Astrocyte (in vitro differentiated cells and primary cell): ENCODE measurements at places on chromosomes 1 and 21.

GRCh38 chr21:45947716-45948255, 33.8 kb upstream of the COL6A1 start:
- DNase-seq = no peak

DNA sequence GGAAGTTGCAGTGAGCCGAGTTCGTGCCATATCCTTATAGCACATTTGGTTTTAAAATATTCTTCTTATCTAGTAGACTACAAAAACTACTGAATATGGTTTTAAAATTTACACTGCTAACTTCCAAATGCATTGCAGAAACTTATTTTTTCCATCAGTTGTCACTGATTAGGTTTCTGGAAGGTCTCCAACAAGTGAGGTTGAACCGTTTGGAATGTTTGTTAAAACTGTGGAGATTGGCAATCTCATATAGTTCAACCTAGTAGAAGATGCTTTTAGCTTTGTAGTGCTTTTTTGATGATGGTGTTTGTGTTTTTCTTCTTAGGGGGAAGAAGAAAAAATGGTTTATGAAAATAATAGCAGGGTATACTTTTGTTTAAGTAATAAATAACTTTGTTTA, 12.9 kb downstream of the CENPF start:
- DNase-seq = peak; percentile 64

DNA sequence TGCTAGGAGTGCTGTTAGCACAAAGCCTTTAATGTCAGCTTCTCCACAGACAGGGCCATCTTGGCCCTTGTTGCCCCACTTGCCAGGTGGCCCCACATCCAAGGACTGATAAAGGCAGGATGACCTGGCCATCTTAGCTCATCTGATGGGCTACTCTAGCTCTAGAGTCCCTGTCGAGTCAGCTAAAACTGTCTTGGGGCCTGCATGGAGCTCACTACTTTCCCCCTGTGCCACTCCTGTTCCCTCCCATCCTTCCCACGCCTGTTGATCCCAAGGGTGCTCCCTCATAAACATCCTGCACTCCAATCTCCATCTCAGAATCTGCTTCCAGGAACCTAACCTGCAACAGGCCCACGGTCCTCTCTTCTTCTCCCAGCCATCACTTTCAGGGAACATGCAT, 652 bp upstream of the GPX7 start:
- no peak for DNase-seq

- no peak for DNase-seq
These were observed 5.4 kb downstream of the GLUL start for GRCh38 chr1:182385885-182386853.

GRCh38 chr21:46203203-46203600, 18.9 kb upstream of the SPATC1L start:
- no peak for DNase-seq

GRCh38 chr21:32653326-32653901, 41.2 kb upstream of the CFAP298 start:
- no peak for DNase-seq

DNA sequence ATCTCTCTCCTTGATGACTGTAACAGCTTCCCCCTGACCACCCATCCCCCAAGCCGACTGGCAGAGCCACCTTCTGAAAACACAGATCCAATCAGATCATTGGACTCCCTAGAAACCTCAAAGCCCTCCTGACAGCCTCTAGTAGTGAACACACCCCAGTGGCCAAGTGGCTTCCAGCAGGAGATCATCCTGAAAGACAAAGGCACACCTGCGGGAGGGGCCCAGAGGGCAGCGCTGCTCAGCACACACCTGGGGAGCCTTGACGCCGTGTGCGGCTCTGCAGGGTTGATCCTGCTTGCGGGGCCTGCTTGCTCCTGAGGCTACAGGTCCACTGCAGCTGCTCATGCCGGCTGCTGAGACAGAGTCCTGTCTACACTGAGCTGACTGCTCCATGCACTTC, 41.5 kb downstream of the SLC66A1 start:
- no peak for DNase-seq

DNA sequence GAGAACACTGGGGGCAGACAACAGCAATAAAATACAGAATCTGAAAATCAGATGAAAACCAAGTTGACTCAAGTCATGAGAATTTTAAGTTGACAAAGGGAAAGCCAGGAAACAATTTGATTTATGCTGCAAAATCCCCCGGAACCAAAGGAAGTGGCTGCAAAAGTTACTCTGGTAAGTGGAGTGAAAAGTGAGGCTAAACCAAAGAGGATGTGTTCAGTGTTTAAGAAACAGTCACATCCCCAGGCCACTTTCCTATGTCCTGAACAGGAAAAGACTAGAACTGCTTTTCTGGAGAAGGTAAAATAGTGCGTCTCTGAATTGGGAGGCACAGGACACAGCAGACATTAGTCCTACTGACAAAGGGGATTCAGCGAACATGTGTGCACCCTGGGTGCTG, 5.9 kb downstream of the TARBP1 start:
- no peak for DNase-seq

GRCh38 chr21:28745131-28746016, 247.3 kb downstream of the LTN1 start:
- DNase-seq = peak; percentile 77

DNA sequence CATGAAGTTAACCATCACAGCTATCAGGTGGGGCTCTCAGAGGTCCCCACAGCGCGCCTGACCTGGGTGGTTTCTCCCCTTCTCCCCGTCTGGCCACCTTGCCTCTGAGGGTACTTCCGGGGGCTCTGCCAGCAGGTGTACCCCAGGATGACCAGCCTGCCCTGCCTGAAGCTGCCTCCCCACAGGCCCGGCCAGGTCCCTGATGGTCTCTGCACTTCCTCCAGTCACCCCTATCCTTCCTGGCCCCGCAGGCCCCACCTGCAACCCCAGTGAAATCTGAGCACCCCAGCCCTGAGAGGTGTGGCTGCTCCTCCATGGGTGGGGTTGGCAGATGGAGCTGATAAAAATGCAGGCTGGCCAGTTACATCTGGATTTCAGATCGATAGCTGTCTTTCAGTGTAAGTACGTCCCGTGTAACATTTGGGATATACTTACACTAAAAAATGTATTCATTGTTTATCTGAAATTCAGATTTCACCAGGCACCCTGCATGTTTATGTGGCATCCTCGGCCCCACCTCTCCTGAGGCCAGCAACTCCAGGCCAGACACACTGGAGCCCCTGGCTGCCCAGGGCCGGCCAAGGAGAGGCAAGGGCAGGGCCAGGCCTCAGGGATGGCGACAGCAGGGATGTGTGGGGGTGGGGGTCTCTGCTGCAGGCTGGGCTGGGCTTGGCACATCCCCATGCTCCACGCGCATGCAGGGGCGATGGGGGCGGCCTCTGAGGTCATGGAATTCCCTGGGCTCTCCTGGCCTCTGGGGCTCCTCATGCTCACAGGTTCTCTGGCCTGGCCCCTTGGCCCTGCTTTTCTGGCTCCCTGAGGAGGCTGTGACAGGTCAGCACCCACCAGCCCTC, 25.1 kb downstream of the LRRC3 start:
- no peak for DNase-seq

- DNase-seq = no peak
These were observed 119.0 kb downstream of the TNFSF18 start for GRCh38 chr1:172931761-172932160.

GRCh38 chr1:227913396-227913763, 34.4 kb downstream of the WNT9A start:
- DNase-seq = no peak

DNA sequence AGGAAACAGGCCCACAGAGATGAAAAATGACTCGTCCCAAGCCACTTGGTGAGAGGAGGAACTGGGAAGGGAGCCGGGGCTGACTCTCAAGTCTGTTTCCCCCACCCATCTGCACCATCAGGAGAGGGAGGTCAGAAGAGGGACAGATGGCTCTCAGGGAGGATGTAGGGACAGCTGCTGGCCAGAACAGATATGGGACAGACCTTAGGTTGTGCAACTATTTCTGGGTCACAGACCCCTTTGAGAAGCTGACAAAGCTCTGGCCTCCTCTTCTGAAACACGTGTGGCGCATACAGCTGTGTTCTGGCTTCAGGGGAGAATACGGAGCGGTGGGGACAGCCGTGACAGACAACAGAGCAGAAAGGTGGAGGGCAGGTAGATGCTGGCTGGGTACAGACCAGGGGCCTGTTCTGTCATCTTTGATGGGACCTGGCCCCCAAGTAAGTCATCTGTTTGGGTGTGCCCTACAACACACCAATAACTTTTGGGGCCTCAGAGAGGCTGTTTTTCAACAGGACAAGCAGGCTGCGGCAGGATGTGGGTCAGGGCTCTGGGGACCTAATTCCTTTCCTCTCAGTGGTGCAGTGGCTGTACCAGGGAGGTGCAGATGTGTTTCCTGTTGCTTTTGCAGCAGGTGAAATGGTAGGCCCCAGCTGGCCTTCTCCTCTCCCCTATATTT, 7.3 kb downstream of the SH3BGRL3 start:
- DNase-seq = no peak

DNA sequence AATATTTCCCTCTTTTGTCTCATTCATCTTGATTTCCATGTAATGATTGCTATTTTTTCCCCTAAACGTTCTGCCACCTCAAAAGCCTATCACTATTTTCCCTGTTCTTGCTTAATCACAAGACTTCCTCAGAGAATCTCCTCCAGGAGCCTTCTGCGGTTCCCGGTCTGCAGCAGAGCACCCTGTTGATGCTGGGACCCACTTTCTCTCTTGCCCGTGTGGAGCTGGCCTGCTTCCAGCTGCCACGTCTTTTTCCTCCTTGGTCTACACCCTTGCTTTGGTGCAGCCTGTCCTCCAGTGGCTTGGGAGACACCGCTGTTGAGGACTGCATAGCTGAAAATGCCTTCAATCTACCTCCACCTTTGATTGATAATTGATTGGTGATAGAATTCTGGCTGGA, 70.0 kb upstream of the COA6 start:
- no peak for DNase-seq

DNA sequence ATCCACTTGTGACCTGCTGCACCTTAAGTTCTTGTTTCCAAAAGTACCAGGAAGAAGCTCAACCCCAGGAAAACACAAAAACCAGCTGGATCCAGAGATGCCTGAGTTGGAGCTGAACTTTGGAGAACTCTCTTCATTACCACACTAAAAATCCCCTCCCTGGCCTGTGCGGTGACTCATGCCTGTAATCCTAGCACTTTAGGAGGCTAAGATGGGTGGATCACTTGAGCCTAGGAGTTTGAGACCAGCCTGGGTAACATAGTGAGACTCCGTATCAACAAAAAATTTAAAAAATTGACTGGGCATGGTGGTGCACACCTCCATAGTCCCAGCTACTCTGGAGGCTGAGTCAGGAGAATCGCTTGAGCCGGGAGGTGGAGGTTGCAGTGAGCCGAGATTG, 6.2 kb downstream of the MAP1LC3C start:
- peak; percentile 21 for DNase-seq

DNA sequence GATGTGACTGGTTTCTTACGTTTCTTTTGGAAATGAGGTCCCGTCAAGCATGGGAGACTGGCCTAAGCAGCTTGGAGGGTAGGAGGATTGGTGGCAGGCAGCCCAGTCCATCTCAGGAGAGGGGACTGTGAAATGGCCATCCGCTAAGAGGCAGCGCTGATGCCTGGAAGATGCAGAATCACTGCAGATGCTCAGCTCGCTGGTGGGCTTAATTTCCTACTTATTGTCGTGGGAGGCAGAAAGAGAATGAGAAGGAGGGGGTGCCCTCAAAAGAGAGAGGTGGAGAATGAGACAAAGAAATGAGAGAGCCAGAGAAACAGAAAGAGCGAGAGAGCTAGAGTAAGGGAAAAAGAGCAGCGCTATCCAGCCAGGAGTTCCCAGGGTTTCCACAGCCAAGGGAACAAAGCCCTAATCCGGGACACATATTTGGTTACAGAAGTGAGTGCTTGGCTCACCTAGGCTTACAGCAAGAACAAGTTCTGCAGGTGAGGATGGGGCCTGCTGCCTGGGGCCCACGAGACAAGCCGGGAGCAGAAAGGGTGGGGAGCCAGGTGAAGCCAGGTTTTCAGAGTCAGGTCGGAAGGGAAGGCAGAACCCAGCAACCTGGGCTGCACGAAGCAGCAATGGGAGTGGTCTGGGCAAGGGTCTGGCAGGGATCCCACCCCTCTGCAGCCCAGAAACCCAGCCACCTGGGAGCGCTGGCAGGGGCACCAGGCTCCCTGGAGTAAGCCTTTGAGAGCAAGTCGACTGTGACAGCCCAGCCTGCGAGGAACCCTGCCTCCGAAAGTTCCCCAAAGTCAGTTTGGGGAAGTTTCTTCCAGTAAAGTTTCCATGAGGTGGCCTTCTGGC, 5.8 kb downstream of the ECE1 start:
- no peak for DNase-seq

- DNase-seq = no peak
These were observed 65.1 kb upstream of the HSD17B7 start for GRCh38 chr1:162725301-162725837.

GRCh38 chr1:244918421-244919319, 54.3 kb upstream of the HNRNPU start:
- DNase-seq = peak; percentile 10

- DNase-seq = no peak
These were observed 8.9 kb downstream of the TRIM33 start for GRCh38 chr1:114502080-114502479.

DNA sequence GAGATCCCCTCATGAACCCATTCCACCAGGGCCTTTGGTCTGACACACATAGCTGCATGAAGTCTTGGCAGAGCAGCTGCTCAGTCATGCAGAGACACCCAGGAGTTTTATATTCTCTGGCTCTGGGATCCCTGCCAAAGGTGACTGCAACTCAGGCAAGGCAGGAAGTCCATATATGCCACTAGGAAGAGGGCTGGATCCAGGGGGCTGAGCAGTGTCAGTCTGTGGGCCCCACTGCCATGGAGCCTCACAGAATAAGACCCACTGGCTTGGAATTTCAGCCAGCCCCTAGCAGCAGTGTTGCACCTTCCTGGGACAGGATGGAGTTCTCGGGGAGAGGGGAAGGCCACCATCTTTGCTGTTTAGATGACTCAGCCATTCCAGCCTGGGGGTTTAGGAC, 199.7 kb downstream of the TBX15 start:
- DNase-seq = peak; percentile 19

GRCh38 chr1:15775706-15776105, 17.1 kb downstream of the FBLIM1 start:
- DNase-seq = peak; percentile 55

- peak; percentile 69 for DNase-seq
These were observed 12.3 kb upstream of the PADI1 start for GRCh38 chr1:17192394-17193221.

DNA sequence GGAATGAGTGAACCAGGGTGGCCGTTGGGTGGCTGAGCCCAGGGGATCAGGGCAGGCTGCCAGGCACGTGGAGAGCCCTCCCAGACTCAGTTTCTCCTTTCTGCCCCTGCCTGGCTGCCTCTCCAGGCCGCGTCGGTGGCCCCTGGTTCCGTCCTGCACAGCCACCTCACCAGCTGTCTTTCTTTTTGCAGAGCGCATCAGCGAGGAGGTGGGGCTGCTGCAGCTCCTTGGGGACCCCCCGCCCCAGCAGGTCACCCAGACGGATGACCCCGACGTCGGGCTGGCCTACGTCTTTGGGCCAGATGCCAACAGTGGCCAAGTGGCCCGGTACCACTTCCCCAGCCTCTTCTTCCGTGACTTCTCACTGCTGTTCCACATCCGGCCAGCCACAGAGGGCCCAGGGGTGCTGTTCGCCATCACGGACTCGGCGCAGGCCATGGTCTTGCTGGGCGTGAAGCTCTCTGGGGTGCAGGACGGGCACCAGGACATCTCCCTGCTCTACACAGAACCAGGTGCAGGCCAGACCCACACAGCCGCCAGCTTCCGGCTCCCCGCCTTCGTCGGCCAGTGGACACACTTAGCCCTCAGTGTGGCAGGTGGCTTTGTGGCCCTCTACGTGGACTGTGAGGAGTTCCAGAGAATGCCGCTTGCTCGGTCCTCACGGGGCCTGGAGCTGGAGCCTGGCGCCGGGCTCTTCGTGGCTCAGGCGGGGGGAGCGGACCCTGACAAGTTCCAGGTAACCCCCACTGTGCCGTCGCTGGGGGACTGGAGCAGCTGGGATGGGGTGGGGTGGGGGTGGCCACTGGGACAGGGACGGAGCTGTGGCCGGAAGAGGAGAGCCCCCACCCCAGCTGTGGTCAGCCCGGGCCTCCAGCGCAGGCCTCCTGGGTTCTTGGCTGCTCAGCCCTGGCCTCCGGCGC, 63.3 kb downstream of the COL18A1 start:
- no peak for DNase-seq
